ENCODE measurements at places on chromosomes 6 and 20.

DNA sequence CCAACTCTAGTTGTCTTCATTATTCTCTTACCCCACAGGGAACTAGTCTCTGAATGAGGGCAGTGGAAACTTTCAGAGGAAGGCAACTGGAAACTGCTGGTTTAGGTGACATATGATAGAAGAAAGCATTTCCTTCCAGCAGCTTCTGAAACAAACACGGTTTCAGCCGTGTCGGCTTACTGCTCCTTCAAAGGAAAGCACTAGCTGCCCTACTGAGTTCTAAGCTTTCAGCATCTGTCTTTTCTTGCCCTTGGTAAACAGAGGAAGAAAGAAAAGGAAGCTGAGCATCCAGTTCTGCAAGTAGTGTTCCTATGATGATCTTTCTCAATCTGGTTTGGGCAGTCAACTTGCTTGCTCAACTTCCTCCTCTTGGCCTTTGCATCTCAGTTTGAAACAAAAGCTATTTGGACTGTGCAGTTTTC lies 117.5 kb upstream of the CEP85L start:
- no peak for DNase-seq

GRCh38 chr6:11497881-11498280 lies 39.7 kb upstream of the TMEM170B start:
- no peak for DNase-seq

- no peak for DNase-seq
These were observed 30.8 kb upstream of the IRAK1BP1 start for GRCh38 chr6:78836598-78836997.

- DNase-seq: no peak
These were observed 219.4 kb downstream of the SOD2 start for GRCh38 chr6:159473475-159474263.

DNA sequence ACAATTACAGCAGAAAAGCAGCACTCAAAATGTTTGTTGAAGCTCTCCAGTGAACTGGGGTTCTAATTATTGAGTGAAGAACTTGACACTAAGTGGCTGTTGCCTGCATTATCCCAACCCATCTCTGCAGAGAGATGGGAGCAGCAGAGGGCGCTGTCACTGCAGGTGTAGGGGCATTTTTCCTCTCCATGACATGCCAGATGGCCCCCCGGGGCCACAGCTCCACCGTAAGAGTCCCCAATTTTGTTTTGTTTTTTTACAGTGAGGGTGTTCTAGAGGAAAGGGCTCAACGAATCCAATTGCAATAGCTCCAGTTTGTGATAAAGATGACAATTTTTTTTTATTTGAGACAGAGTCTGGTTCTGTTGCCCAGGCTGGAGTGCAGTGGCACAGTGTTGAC lies 1.9 kb upstream of the FUCA2 start:
- no peak for DNase-seq

GRCh38 chr20:9831032-9831431 lies 7.8 kb downstream of the PAK5 start:
- DNase-seq: no peak

DNA sequence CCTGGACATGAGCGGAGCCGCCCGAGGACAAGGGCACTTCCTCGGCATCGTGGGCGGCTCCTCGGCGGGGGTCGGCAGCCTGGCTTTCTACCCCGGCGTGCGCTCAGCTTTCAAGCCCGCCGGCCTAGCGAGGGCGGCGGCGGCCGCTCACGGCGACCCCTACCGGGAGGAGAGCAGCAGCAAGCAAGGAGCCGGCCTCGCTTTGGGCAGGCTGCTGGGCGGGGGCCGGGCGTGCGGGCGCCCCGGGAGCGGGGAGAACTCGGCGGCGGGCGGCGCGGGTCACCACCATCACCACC lies 6.7 kb downstream of the PRDM13 start:
- DNase-seq: no peak

DNA sequence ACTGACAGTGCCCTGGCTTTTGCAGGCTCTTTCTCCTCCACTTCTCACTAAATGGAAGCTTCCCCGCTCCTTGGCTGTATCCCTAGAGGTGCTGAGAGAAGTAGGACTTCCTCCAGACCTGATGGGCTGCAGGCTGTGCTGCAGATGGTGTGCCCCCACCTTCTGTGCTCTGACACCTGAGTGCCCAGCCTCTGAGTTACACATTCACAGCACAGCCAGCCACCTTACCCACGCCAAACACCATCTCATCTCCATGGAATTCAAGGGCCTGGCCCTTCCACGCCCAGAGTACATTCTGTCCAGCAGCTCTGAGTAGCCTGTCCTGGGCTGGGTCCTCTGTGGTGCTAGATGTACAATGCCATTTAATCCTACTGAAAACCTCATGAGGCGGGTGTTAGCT lies 5.3 kb downstream of the SFTA2 start:
- DNase-seq: no peak

GRCh38 chr20:50758992-50759391 lies 27.6 kb downstream of the PARD6B start:
- DNase-seq: no peak

DNA sequence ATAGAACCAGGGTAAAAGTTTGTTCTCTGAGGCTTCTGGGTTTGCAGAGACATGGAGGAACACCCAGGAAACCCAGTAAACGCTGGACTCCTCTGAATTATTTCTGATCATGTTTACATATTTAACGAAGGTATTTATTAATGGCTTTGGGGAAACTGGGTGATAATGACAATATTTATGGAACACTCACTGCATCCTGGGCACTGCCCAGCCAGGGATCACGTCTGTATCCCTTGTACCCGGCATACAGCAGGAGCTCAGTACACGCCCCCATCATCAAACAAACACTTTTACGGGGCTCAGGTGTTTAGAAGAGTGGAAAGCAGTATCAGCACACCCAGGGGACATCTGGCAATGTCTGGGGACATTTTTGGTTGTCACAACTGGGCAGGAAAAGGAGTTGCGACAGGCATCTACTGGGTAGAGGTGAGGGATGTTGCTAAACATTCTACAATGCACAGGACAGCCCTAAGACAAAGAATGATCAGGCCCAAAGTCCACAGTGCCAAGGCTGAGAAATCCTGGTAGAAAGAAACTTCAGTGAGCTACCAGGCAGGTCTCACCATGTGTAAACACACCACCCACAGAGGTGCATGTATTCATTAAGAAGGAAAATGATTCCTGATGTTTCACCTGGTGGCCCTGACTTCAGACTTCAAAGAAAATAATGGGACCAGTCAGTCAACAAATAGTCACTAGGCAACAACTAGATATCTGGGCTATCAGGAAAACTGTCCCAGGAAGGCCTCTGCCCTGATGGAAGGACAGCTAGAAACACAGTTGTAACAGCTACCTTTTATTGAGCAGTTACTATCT lies 35.3 kb downstream of the ZMYND8 start:
- no peak for DNase-seq

- DNase-seq: no peak
These were observed 54.9 kb upstream of the SMOC2 start for GRCh38 chr6:168385858-168386735.

- DNase-seq: no peak
These were observed 200.3 kb downstream of the ANKRD60 start for GRCh38 chr20:58028123-58028522.

GRCh38 chr6:50602292-50602691 lies 111.0 kb upstream of the TFAP2D start:
- no peak for DNase-seq

- peak; percentile 4 for DNase-seq
These were observed 44.1 kb downstream of the NHSL1 start for GRCh38 chr6:138454981-138455706.

GRCh38 chr6:113805811-113806495 lies 51.2 kb upstream of the MARCKS start:
- DNase-seq: no peak

DNA sequence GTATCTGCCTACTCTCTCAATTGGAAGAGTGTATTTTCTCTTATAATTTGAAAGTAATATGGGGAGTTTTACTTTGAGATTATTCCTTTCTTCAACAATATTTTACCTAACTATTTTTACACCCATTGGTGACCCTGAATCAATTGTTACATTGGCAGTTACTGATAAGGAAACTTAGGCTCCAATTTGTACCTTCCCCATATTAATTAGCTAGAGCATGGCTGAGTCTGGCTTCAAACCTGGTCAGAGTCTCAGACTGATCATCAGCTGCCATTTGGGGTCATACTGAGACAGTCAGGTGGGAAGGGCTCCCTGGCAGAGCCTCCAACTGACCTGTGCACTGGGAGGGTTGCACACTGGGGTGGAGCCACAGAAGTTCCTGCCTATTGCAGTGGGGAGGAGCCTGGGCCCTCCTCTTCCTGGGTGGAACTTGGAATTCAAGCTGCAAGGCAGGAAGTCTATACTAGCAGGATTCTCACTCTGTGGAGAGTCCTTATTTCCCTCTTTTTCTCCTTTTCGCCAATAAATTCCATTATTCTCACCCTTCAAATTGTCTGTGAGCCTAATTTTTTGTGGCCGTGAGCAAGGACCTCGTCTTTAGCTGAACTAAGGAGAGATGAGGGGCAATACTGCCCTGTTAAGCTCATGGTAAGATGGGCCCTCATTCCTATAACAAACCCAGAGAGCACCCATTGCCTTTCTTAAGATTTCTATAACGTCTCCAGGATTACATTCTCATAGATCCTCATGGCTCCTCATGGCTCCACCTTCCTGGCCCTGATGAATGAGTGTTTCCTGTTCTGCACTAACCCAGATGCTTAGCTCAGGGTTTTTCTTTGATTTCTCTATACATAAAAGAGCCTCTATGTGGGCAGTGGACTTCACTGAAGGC lies 285.1 kb downstream of the ADGB start:
- DNase-seq: no peak

DNA sequence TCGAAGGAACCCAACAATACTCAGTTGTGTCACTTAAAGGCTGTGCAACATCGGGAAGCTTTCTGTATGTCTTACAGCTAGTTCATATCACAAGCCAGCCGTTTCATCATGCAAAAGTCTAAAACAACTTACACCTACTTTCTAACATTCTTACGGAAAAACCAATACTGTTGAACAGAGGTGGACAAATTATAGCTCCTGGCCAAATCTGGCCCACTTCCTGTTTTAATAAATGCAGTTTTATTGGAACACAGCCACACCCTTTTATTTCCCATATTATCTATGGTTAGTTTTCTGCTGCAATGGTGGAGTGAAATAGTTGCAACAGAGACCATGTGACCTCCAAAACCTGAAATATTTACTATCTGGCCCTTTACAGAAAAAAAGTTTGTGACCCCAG lies 46.6 kb downstream of the MYB start:
- DNase-seq: no peak

GRCh38 chr20:45395114-45395415 lies 13.0 kb upstream of the DBNDD2 start:
- DNase-seq: no peak

- no peak for DNase-seq
These were observed 81.6 kb downstream of the EPB41L2 start for GRCh38 chr6:130981409-130981808.

GRCh38 chr6:13615792-13616120 lies 621 bp downstream of the NOL7 start:
- peak; percentile 12 for DNase-seq

DNA sequence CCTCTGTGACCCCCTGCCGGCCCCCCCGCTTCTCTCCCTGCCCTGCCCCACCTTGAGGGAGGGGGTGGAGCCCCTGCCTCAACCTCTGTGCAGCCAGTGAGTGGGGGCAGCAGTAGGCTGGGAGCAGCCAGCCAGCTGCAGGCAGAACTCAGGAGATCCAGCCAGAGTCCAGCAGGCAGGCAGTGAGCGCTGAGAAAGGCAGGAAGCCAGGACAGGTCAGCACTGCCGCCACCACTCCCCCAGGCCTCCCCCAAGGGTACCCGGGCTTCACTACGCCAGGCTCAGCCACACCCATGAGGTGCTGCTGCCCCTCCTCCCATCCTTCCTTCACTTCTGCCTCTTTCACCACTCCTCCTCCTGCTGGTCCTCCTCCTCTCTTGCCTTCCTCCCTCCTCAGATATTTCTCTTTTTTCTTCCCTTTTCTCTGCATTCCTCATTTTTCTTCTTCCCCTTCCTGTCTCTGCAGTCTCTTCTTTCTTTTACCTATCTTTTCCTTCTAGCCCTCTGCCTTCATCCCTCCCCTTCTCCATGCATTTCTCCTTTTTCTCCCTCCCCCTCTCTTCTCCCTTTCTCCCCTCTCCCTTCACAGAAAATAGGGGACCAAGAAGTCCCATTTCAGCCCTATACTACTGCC lies 11.5 kb downstream of the TMEM63B start:
- no peak for DNase-seq

GRCh38 chr6:23983735-23984134 lies 142.3 kb upstream of the NRSN1 start:
- DNase-seq: no peak

GRCh38 chr20:58102744-58103516 lies 125.5 kb downstream of the ANKRD60 start:
- no peak for DNase-seq

- no peak for DNase-seq
These were observed 29.8 kb downstream of the TRMT6 start for GRCh38 chr20:5920581-5920980.

- no peak for DNase-seq
These were observed 475.3 kb upstream of the JARID2 start for GRCh38 chr6:14770572-14770971.

GRCh38 chr20:36246401-36246800 lies 10.1 kb downstream of the AAR2 start:
- no peak for DNase-seq

DNA sequence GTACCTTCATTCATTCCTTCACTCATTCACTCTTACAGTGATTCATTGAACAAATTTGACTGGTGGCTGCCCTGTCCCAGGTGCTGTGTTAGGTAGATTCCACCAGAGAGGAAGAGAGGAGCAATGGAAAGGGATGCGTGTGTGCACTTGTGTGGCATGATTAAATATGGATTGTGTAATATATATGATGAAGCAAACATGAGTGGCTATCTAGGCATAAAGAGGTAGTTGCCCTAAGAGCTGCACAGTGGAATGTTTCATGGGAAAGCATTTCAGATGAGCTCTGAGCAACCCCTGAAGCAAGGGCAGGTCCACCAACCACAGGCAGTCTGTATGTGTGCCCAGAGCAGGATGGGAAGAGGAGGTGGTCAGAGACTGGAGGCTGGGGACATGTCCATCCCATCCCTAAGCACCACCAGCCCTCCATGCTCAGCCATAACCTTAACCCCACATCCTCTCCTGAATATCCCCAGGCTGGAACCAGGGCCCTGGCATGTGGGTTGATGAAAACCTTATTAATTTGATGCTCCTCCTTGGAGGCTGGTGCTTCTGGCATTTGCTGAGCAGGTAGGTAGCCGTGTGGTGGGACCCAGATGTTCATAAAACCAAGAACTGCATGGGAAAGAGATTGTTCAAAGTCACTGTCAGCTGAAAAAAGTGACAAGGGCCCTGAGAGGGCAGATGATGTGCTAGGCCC lies 226.2 kb downstream of the SYNDIG1 start:
- DNase-seq: no peak

GRCh38 chr6:76835695-76836094 lies 627.6 kb downstream of the HTR1B start:
- no peak for DNase-seq

- no peak for DNase-seq
These were observed 94.3 kb upstream of the BHLHE23 start for GRCh38 chr20:63100926-63101699.
